Breast epithelium (tissue), 4 donors: ENCODE measurements at places on chromosomes 4 and X. TPM values are rescaled to one million over a fixed set of nuclear protein-coding genes. Genes with fewer than 3 reads are reported as not detected.

Gene PDK3
- total RNA-seq: 63.8 TPM

Gene CLIC2
- total RNA-seq: 10.7 TPM

Gene CABS1
- total RNA-seq: not detected

Gene TTC29
- total RNA-seq: not detected

Gene DIPK2B
- 9.2 TPM for total RNA-seq

Gene MAGEA8
- not detected for total RNA-seq

Gene CACNA1F
- total RNA-seq: 0.66 TPM

Gene MAGEA2
- not detected for total RNA-seq

Gene NDST3
- total RNA-seq: 0.29 TPM

Gene XG
- 0.59 TPM for total RNA-seq

Gene CXCL3
- 0.64 TPM for total RNA-seq

Gene RNF128
- total RNA-seq: 17.1 TPM

Gene TMEM144
- total RNA-seq: 50.1 TPM

Gene GAGE12D
- total RNA-seq: not detected

Gene GAGE1
- not detected for total RNA-seq

Gene MAGEB1
- total RNA-seq: not detected

Gene DOK7
- 3.5 TPM for total RNA-seq

Gene PDE6B
- total RNA-seq: 10.2 TPM

Gene ANOS1
- total RNA-seq: 10.6 TPM

Gene NLGN3
- under 0.01 TPM for total RNA-seq

Gene DNASE1L1
- 26.9 TPM for total RNA-seq

Gene ASB12
- total RNA-seq: not detected
